ENCODE measurements at places on chromosomes 7 and 10.
A peak's percentile ranks its signal among the peaks of the same experiment; 100 is the strongest.

GRCh38 chr10:49512121-49512809, 26.7 kb downstream of the ERCC6 start:
- DNase-seq = no peak

DNA sequence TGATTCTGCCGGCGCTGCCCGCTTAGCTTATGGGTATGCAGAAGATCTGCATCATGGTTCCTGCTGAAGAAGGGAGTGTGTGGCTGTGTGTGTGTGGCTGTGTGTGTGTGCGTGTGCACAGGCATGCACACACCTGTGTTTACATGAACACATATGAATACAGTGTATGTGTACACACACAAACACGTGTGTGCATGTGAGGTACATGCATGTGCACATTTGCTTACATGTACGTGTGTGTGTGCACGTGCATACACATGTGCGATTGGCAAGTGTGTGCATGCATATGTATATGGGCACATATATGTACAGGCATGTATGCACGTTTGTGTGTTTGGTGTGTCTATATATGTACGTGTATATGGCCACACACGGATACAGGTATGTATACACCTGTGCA, 16.4 kb upstream of the FAM20C start:
- no peak for DNase-seq

DNA sequence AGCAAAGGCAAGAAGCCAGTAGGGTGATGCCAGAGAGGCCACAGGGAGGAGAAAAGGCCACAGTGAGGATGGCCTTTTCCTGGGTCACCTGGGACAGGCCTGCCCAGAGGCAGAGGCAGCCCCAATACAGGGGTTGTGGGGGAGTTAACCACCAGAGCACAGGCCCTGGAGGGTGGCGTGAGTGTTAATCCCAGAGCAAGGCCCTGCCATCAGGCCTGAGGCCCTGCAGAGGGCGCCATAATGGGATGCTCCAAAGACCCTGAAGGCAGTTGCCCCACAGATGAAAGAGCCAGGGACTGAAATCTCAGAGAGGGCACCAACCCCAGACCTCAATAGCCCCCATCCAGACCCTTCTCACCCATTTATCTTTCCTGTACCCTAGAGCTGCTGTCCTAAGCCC, 23.9 kb downstream of the SLC13A4 start:
- DNase-seq = no peak

DNA sequence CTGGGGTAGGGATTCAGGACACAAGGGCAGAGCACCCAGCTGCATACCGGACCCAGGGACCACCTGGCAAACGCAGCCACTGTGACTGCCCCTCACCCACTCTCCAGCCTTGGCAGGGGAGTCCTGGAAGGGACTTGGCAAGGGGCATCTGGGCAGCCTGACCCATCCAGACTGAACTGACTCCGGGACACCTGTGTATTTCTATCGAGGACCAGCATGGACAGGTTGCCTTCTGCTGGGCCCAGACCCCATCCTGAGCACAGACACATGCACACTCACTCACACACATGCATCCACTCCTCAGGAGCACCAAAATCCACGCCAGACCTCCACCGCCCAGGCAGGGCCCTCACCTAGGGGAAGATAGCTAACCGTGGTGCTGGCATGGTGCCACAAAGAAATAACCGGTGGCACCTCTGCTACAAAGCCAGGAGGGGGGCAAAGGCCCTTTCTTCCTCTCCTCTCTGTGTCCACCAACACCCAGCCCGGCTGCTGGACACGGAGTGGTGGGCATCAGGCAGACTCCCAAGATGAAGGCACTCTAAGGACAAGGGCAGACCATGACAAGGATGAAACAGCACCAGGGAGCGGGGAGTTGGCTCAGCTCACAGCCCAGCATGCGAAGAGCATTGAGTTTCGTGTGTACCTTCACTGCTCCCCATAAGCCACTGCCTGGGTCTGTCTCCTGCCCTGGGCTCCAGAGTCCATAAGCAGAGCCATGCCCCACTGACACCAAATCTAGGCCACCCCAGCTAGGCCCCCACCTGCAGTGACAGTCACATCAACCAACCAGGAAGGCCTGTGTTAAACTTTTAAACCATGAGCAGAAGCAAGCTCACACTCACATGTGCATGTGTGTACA, 35.3 kb downstream of the KCNH2 start:
- no peak for DNase-seq

GRCh38 chr7:55517191-55517633, 55.1 kb downstream of the VOPP1 start:
- DNase-seq = no peak

DNA sequence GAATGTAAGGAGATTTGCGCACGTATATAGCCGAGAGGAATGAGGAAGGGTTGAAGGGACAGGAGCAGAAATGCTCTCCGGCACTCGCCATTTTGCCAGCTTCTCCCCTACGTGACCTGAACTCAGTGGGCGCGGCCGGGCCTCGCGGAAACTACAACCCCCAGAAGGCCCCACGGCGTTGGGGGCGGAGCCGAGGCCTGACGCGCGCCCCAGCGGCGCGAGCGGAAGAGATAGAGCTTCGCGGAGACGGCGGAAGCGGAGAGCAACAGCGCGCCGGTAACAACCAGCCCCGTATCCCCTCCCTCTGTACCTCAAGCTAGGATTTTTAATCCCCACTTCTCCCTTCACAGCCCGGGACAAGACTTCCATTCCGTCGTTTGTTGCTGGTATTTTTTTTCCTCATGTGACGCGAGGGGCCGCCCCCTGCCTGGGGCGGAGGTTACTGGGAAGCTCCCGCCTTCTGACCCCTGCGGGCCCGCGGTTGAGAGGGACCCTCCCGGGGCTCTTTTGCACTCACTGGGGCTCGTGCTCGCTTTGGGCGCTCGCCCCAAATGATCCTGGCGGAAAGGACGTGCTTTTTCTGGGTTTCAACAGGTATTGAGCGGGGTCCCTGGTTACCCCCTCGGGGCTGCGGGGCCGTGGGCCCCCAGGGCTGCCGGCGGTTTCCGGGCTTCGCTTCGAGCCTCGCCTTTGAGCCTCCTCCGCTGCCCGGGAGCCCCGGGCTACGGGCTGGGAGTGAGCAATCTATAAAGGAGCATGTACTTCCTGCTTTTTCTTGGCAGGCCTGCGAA, at the start of gene R3HCC1L:
Gene R3HCC1L, plus strand, starts transcription at position 227 of the 791 bp plus-strand sequence. CDS start 73,458 bp downstream, outside the sequence.
- peak; percentile 93 for DNase-seq

GRCh38 chr7:55306331-55306730, 58.8 kb upstream of the LANCL2 start:
- DNase-seq = no peak
